Thymus (tissue), 14 donors: ENCODE measurements at places on chromosomes 4 and X. TPM values are rescaled to one million over a fixed set of nuclear protein-coding genes. Genes with fewer than 3 reads are reported as not detected.

- no peak for DNase-seq
Measured at GRCh38 chrX:138690591-138690990, 20.9 kb downstream of the FGF13 start.

CC2D2A gene
- total RNA-seq = 3.3 TPM

GRCh38 chr4:75963558-75963957, 22.7 kb upstream of the NAAA start:
- no peak for DNase-seq

- DNase-seq = no peak
Measured at GRCh38 chr4:78749972-78750727, 26.0 kb upstream of the BMP2K start.

DNA sequence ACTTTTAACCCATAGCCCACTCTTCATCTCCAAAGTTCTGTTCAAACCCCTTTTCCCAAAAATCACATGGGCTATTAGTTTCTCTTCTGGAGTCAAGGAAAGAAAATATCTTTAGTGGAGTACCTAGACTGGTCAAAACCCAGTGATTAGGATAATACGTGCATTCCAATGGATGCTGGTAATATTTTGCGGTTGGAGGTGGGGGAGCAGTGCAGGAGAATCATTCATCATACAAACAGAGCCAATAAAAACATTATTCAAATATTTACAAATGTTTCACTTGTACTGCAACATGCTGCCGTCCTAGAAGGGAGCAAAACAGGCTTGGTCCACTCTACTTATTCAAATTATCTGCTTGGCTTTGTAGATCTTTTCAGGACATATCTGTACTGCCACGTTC, 57.2 kb upstream of the RAB9B start:
- no peak for DNase-seq

GRCh38 chr4:139118365-139118764, 58.7 kb downstream of the ELF2 start:
- DNase-seq = no peak

- DNase-seq = peak; percentile 26
Measured at GRCh38 chr4:186192066-186192612, 772 bp downstream of the CYP4V2 start.

DNA sequence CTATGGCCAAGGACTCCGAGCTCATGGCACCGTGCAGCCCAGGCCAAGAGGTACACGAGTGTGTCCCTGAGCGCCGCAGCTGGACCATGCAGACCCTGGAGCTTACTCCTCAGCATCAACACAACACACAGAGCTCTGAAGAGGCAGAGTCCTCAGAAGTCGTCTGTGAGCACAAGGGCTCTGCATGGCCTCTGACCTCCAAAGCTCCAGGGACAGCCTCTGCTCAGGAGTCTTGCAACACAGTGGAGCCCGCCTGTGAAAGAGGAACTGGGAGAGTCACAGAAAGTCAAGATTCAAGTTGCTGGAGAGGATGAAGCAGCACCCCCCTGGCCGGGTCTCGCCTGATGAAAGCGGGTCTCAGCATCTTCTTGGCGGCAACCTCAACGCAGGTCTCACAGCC, 2.9 kb downstream of the LRPAP1 start:
- DNase-seq = no peak

DNA sequence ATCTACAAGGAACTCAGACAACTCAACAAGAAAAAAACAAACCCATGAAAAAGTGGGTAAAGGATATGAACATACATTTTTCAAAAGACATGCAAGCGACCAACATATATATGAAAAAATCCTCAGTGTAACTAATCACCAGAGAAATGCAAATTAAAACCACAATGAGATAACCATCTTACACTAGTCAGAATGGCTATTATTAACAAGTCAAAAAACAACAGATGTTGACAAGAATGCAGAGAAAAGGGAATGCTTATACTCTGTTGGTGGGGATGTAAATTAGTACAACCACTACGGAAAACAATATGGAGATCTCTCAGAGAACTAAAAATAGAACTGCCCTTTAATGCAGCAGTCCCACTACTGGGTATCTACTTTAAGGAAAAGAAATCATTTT, 12.1 kb downstream of the NIPAL1 start:
- no peak for DNase-seq

SH3TC1 gene
- total RNA-seq = 146 TPM

GRCh38 chr4:152244659-152245058, 291.2 kb downstream of the FBXW7 start:
- DNase-seq = no peak

DNA sequence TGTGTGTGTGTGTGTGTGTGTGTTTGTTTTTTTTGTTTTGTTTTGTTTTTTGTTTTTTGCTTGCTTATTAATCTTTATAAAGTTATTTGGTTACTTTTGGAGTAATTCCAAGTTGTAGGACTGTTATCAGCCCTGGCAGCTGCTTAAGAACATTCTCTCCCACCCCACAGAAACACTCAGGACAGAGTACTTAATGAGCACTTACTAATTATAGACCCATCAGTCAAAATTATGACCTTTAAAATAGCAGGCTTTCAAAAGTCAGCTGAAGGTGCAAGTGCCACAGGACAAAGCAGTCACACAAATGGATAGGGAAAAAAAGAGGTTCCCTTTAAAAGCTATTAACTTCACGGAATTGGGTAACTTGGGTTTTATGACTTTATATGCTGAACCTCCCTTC, 69.0 kb downstream of the BEND2 start:
- no peak for DNase-seq

FMR1NB gene
- 0.05 TPM for total RNA-seq

GRCh38 chr4:40731792-40732245, 17.9 kb upstream of the NSUN7 start:
- no peak for DNase-seq

DNA sequence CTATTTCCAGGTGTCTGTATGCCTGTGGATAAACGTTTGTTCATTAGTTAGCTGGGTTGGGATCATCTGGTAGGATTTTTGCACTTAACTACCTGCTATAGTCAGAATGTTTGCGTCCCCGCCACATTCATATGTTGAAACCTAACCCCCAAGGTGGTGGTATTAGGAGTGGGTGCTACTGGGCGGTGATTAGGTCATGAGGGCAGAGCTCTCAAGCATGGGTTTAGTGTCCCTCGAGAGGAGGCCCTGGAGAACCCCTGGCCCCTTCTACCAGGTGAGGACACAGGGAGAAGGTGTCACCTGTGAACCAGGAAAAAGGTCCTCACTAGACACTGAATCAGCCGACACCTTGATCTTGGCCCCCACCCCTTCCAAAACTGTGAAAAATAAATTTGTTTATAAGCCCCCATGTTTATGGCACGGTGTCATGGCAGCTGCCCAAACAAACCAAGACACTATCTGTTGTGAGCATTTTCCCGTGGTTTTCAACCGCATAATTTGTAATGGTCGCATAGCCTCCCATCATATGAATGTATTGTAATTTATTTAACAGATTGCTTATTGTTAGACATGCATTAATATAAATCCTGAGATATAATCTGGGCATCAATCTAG, 92.7 kb upstream of the TRIM2 start:
- DNase-seq = no peak

DNA sequence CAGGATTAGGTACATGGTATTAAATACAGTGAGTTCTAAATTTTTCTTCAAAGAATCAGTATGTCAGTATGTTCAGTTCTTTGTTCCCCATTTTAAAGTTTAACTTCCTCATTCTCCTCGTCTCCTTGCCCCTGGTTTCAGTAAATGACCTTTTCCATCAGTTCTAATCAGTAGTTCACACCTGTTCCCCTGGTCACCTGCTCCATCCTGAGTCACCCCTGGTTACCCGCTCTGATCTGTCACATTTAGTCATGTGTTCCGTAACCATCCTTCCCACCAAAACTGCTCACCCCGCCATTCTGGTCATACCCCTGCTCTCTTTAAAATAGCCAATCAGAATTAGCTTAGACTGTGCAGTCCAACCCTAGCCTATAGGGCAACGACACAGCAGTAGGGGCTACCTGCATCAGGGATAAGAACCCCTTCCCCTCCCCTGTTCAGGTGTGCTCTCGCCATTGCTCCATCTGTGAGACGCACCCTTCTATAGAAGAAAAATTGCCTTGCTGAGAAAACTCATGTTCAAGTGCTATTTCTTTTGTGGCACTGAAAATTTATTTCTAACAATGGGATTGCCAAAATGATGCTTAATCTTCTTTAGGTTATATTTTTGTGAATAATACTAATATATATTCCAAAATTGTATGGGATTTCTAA, 181.3 kb downstream of the OR13H1 start:
- no peak for DNase-seq

- no peak for DNase-seq
Measured at GRCh38 chr4:180314972-180315371, 1928.2 kb upstream of the TENM3 start.

PHKA1 gene
- total RNA-seq = 2.1 TPM

DNA sequence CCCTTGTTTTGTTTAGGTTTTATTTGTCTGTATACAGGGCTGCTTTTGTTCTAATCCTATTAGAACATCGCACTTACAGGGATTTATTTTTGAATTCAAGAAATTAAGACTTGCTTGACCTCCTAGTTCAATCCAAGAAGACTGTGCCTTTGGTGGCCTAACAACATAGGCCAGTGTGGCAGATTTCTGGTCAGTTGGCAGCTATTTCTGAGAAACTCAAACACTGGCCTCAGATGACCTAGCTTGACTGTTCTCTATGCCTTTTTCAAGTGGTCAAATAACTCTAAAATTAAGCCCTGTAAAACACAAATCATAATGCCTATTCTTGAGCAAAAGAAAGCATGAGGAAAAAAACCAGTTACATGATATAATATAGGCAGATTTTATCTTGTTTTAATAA, 89.3 kb upstream of the GPR34 start:
- no peak for DNase-seq

GRCh38 chrX:55490121-55490520, 473 bp upstream of the USP51 start:
- DNase-seq = no peak

MRFAP1 gene
- 67.3 TPM for total RNA-seq

DNA sequence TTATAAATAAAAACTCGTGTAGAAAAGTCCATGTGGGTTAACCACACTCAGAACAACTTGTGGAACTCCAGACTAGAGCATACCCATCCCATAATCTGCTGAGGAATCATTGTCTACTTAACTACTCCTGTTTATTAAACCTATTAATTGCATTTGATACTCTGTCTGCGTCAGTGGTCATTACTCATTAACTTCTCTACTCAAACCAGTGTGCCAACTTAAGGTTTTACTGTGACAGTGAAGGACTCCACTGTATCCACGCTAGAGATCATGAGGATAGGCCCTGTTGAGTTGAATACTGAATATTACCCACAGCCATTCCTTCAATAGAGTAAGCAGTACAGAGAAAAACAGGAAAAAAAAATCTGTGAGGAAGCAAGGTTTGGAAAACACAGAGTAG, 17.3 kb downstream of the HPGD start:
- no peak for DNase-seq

CDKL2 gene
- 0.14 TPM for total RNA-seq

GRCh38 chrX:121064579-121064978, 17.2 kb downstream of the GLUD2 start:
- no peak for DNase-seq

- DNase-seq = no peak
Measured at GRCh38 chr4:158532556-158533231, 11.0 kb downstream of the RXFP1 start.

DNA sequence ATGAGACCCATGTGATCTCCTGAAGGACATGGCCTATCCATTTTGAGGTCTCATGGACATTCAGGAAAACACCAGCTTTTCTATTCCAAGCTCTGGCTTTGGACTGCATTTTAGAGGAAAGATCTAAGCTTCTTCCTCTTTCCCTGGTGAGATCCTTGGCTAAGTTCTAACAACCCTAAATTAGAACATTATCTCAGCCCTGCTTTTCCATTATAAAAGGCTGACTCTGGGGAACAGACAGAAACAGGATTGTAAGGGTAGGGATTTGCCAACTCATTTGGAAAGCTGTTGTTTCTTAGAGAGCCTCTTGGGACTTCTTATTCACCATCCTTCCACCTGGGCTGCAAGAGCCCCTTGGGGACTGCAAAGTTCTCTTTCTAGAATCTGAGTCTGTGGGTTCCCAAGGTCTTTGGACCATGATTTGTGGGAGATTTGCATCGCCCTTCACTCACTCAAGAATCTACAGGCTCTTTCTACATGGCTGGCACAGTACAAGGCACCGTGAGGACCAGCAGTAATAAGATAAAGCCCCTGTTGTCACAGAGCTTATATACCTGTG, 146.9 kb downstream of the FNIP2 start:
- DNase-seq = no peak

- DNase-seq = no peak
Measured at GRCh38 chr4:35644591-35644990, 599.7 kb downstream of the ARAP2 start.

- no peak for DNase-seq
Measured at GRCh38 chr4:71243091-71243833, 95.6 kb upstream of the SLC4A4 start.

- no peak for DNase-seq
Measured at GRCh38 chr4:20317424-20317985, 65.8 kb downstream of the SLIT2 start.

GRCh38 chrX:118976599-118977340, 2.4 kb downstream of the LONRF3 start:
- no peak for DNase-seq

- no peak for DNase-seq
Measured at GRCh38 chrX:81577028-81577427, 375.1 kb downstream of the SH3BGRL start.

DNA sequence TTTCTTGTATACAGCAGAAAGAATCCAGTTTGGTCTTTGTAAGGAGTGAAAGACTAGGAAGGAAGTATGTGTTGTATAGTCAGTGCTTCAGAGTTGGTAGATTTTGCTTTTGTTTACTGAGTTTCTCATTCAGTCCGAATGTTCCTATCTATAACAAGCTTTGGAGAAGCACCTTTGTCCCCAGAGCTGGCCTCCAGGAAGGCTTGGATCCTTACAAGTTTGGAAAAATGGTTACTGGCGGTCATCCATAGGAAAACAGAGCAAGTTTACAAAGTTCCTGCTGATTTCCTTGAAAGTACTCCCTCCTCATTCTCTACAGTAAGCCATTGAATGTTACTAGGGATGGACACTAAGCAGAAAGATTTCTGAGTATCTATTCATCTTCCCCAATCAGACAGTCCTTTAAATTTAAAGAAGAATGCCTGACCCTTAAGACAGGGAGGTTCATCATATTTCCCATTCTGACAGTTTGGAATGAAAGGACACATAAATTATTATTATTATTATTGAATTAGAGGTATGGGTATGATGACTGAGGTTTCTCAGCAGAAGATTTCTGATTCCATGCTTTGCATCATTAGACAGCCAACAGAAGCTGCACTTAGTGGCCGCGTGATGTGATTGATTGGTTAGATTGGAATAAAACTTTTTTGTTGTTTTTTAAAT, 35.8 kb downstream of the FAT4 start:
- no peak for DNase-seq

GAGE12H gene
- total RNA-seq = not detected

RLIM gene
- 25.3 TPM for total RNA-seq

GPR143 gene
- total RNA-seq = 1.7 TPM
